Activated naive CD4-positive, alpha-beta T cell (primary cell): ENCODE measurements at places on chromosomes 5 and 9.

- no peak for DNase-seq
Observed at GRCh38 chr5:76455531-76456133, 52.5 kb downstream of the IQGAP2 start.

DNA sequence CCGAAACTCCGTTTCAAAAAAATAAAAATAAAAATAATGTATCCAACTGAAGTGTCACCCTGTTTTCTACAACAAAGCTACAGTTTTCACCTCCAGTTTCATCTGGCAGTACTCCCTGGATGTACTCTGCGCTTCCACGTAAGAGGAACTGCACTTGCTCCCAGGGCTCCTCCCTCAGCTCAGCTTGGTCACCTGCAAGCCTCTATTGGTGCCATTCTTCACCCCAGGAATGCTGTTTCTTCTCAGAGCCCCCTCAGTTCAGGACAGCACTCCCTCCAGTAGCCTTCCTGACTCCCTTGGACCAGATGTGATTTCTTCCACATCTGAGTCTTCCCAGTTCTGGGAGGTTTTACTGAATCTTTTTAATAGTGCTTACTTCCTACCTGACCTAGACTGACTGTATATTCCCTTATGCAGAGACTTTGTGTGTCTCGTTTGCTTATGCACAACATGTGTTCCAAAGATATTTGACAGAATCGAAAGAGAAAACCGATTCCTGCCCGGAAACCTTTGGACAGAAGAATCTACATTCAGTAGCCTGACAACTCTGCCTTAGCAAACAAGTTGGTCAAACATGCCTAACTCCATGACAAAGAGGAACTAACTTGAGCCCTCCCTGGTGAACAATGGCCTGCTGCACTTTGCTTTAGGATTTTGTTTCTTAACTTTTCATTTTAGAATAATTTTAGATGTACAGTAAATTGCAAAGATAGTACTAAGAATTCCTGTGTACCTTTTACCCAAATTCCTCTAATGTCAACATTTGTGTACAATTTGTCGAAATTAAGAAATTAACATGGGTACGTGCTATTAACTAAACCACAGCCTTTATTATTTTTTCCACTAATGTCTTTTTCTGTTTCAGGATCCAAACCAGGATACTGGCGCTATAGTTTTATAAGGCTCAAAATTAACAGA, 814 bp downstream of the CCDC125 start:
- DNase-seq: no peak

DNA sequence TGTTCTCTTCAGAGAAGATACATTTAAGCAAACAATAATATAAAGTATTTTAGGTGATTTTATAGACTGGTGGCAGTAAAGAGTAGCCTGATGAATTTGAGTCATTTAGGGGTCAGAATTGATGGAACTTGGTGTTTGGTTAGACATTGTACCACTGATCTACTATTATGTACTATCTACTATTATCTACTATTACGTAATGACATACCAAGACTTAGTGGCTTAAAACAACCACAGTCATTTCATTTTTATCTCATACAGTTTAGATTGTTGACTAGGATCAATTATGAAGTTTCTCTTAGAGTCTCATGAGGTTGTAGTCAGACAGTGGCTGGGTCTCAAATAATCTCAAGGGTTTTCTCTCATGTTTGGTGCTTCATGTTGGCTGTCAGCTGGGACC, 54.0 kb downstream of the PPIP5K2 start:
- DNase-seq: no peak

DNA sequence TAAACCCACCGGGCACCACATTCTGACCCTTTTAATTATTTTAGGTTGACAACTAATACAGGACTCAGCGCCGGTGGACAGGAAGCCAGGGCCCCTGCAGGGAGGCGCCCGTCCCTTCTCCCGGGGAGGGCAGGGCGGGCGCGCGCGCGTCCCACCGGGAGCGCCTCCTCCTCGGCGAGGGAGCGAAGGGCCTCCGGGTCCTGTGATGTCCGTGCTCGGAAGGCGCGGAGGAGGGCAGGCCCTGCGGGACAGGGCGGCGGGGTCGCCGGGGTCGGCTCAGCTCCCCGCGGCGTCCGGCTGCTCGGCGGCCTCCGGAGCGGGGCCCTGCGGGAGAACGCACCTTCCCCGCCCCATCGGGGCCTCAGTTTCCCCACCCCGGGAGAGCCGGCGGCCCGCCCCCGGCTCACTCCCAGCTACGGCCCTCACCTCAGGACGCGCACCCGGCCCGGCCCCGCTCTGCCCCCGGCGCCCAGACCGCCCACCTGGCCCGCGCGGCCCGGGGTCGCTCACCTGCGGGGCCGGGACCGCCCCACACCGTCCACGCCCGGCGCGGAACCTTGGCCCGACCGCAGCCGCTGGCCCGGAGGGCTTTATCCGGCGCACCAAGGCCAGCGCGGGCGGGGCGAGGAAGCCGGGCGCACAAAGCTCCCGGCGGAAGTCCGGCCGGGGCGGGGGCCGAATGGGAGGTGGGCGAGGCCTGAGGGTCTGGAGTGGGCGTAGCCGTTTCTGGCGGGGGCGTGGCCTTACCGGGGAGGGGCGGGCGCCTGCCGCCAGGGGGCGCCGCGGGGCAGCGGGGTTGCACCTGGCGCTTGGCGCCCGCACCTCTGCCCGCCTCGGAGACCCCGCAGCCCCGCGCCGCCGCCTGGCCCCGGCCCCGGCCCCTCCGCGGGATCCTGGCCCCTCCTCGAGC, at the start of the genes EXD3 and NOXA1:
Gene EXD3, minus strand, starts transcription at position 559 of the 910 bp plus-strand sequence. CDS start 27,805 bp downstream, outside the sequence.
Gene NOXA1, plus strand, starts transcription at position 790 of the 910 bp plus-strand sequence. CDS start 137 bp downstream, outside the sequence.
- peak; percentile 93 for DNase-seq

- no peak for DNase-seq
Observed at GRCh38 chr9:98450496-98450895, 195.0 kb upstream of the TBC1D2 start.

GRCh38 chr9:113660196-113660595, 196.7 kb downstream of the RGS3 start:
- DNase-seq: no peak

GRCh38 chr5:136511046-136511445, 145.7 kb upstream of the TRPC7 start:
- DNase-seq: no peak

GRCh38 chr5:78362220-78362619, 1.8 kb downstream of the SCAMP1 start:
- no peak for DNase-seq

- DNase-seq: no peak
Observed at GRCh38 chr5:147309621-147310020, 74.8 kb downstream of the STK32A start.

DNA sequence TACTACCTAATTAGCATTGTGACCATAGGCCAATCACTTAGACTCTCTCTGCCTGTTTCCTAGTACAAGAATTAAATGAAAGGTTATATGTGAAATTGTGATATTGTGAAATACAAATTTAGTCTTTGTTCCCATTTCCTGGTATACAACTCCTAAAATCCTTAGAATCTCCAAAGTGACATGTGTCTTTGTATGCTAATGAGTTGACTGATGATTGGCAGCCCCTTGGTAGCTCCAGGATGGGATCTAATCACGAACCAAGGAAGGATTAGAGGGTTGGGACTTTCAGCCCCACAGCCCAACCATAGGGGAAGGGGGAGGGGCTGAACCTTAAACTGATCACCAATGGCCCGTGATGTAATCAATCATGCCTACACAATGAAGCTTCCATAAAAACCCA, 31.6 kb downstream of the ATP6V0E1 start:
- no peak for DNase-seq

- no peak for DNase-seq
Observed at GRCh38 chr5:58043032-58043945, 416.6 kb downstream of the PLK2 start.

DNA sequence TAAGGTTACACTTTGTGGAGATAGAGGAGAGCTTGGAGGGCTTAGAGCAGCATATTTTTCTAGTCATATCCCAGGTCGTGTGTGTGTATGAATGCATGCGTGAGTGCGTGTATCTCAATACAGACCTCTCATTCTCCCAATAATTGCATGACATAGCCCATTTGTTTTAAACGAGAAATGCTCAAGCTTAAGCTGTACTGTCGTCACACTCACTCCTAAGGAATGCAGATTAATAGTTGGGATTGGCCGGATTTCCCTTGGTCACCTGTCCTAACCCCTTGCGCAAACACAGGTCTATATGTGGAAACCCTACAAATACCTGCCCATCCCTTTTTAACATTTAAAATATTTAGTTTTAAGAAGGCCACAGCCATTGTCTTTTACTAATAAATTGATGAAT, 165.8 kb downstream of the SEMA5A start:
- DNase-seq: no peak

DNA sequence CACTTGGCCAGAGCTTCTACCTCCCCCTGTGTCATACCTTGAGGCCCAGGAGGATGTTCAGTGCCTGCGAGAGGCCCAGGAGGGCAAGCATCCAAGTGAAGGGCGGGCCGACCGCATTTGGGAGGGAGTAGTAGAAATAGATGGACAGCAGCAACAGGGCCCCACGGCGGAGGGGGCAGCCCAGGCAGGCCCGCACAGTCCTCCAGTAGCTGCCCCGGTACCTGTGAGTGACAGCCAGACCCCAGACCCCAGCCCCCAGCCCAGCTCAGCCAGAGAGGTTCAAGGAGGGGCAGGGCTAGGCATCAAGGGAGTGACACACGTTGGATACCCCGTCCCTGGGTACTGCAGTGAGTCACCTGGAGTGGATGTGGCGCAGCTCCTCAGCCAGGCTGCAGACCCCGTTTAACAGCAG, 1.4 kb downstream of the STING1 start:
- DNase-seq: peak; percentile 18

DNA sequence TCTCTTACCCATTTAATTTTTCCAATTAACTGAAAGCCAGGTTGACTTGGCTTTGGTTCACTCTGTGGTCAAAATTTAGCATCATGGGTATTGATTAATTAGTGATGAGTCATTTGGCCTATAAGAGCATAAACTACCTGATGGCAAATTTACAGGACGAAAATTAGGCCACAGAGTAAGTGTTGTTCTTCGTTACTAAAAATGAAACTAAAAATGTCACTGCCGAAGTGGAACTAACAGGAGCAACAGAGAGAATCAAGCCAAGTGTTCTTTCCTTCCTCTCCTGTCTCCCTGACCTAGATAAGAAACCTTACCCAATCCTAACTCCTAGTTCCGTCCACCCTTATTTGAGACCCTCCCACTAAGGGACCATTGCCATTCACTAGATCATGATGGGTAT, 176.9 kb downstream of the RAB3C start:
- no peak for DNase-seq
